ENCODE measurements at places on chromosomes 6 and 20.

DNA sequence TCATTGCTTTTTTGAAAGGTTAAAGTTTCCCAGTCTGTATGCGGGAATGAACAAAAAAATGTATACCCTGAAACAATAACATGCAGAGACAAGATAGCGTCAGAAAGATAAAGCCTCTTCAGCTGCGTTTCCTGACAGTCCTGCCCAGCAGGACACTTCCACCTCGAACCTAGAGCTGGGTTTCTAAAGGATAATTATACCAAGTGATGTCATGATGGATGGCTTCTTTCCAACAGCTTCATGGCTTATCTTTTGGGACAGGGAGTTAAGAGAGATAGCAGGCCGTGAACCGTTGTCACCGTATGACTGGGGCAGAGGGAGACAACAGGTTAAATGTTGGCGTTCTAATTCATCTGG is 267.6 kb upstream of the SGK1 start:
- peak; percentile 16 for DNase-seq

DNA sequence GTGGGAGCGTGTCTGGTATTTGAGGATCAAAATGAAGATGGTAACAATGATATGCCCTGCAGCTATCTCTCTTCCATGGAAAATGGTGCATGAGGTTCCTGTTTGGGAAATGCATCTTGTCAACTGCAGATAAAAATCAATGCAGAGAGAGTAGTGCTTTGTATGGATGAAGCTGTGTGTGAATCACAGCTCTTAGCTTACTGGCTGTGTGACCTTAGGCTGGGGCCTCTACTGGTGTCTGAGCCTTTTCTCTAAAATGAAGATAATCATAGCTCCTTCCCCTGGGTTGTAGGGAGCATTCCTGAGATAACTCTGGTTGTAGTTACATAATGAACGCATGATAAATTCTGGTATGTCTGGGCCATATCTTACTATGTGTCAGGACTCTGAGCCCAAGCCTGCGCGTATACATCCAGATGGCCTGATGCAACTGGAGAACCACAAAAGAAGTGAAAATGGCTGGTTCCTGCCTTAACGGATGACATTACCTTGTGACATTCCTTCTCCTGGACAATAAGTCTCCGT is 19.6 kb downstream of the ANGPT4 start:
- DNase-seq, result no peak

DNA sequence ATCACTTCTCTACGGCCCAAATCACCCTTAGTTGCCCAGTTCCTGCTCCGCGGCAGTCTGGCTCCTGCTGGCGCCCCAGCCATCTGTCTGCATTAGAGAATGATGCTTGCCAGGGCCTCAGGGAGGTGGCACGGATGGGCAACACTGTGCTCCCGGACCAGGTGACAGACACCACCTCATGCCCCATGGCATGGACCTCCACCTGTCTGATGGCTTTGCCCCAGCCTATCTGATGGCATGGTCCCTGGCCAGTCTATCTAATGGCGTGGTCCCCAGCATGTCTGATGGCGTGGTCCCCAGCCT is 18.8 kb upstream of the MRGBP start:
- no peak for DNase-seq

DNA sequence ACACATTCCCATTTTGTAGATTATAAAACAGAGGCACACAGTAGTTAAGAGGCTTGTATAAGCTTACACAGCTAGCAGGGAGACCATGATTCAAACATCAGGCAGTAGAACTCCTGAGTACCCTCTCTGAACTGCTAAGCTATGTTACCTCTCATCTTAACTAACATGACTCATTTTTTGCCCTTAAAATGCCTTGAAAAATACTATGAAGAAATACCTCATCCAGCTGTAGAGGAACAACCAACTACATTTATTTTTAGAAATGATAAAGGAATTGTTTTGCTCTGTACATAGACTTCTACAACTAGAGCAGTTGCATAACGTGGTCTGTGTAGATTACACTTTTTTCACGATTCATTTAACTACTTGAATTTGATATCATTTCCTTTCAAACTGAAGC is 102.1 kb downstream of the FLRT3 start:
- no peak for DNase-seq

- DNase-seq, result no peak
Observed at GRCh38 chr20:46672543-46673148, 16.6 kb downstream of the TP53RK start.

- no peak for DNase-seq
Observed at GRCh38 chr20:44692932-44693480, 22.2 kb upstream of the CCN5 start.

GRCh38 chr6:105499931-105500330 is 97.0 kb upstream of the PREP start:
- DNase-seq, result no peak

DNA sequence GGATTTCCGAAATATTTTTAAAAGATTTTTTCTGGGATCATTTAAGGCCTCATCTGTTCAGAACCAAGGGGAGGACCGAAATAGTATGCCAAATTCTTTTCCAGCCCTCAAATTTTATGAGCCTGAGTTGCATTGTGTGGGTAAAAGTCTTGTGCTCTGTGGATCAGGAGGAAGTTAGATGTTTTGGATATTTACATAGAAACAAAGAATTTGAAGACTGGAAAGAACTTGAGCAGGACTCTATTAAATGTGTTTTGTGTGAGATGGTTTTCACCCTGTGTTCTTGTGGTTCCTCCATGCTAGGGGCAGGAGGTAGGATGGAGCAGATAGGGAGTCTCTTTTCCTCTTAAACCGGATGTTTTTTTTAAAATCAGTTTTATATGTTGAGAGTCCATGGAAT is 329.1 kb downstream of the LAMA2 start:
- no peak for DNase-seq

DNA sequence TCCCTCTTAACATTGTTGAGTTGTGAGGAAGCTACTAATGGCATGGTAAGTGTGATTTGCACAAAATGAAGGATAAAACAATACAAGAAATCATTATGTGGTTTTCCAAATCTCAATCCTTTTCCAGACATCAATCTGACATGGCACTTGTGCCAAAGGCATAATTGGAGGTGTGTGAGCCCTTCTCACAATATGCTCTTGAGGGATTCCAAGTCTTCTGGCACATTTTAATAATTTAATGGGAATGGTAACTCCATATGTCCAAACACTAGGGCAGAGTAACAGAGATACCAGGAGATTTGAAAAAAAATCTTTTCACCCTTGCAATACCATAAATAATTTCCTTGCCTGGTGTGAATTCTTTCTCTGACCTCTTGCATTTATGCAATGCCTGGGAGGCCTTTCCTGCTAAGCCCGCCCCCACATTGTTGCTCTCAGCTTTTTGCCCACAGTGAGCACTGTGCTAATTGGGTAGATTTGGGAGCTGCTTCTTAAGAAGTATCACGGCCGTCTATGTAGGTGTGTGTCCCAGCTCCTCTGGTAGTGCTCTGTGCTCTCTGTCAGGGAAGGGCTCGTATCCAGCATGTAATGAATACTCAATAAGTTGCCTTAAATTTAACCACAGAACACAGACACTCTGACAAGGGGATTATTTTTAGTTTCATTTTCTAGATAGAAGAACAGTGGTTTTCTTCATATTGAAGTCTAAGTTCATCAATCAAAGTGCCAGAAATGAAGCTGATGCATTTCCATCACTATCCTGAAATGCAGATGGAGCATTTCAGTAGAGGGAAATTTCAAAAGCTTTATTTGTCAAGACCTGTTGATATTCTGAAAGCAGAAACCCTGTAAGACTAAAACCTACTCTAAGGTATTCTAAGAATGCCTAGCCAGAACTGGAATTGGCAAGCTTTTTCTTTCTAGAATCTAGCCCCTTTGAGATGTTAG is 54.4 kb upstream of the CEP85L start:
- DNase-seq, result no peak

GRCh38 chr20:64029293-64030117 is 6.5 kb upstream of the C20orf204 start:
- DNase-seq, result no peak

DNA sequence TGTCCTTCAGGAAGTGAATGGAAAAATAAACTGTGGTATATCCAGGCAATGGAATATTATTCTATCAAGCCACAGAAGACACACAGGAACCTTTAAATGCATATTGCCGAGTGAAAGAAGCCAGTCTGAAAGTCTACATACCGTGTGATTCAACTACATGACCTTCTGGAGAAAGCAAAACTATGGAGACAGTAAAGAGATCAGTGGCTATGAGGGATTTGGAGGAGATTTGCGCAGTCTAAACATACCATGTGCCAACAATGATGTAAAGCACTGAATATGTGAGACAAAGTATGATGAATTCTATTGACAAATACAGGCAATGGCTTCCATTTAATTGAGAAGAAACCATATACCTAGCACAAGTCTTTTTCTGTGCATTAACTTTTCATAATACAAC is 518.3 kb upstream of the ZNF337 start:
- DNase-seq, result no peak

GRCh38 chr6:9927275-9927674 is 487.6 kb downstream of the TFAP2A start:
- DNase-seq, result no peak

DNA sequence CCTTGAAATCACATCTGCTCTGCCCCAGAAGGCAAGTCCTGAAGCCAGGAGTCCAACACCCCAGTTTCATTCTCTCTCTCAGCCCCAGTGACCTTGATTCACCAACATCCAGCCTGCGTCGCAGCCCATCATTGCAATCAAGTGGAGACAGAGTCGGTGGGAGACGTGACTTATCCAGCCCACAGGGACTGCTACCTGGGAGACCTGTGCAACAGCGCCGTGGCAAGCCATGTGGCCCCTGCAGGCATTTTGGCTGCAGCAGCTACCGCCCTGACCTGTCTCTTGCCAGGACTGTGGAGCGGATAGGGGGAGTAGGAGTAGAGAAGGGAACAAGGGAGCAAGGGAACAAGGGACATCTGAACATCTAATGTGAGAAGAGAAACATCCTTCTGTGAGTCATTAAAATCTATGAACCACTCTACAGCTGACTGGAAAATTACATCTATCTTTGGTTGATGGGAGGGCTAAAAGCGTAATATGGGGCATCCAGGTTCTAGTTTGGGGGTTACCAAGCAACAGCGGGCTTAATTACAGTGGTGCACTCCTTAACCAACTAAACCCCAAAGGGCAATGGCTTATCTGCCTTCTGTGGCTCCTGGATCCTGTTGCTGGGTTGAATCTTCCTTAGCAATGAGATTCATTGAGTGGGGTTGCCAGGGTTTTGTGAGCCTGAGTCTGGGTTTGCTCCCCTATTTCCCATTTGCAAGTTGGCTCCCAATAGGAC is 2.5 kb downstream of the LY6G6D start:
- no peak for DNase-seq

DNA sequence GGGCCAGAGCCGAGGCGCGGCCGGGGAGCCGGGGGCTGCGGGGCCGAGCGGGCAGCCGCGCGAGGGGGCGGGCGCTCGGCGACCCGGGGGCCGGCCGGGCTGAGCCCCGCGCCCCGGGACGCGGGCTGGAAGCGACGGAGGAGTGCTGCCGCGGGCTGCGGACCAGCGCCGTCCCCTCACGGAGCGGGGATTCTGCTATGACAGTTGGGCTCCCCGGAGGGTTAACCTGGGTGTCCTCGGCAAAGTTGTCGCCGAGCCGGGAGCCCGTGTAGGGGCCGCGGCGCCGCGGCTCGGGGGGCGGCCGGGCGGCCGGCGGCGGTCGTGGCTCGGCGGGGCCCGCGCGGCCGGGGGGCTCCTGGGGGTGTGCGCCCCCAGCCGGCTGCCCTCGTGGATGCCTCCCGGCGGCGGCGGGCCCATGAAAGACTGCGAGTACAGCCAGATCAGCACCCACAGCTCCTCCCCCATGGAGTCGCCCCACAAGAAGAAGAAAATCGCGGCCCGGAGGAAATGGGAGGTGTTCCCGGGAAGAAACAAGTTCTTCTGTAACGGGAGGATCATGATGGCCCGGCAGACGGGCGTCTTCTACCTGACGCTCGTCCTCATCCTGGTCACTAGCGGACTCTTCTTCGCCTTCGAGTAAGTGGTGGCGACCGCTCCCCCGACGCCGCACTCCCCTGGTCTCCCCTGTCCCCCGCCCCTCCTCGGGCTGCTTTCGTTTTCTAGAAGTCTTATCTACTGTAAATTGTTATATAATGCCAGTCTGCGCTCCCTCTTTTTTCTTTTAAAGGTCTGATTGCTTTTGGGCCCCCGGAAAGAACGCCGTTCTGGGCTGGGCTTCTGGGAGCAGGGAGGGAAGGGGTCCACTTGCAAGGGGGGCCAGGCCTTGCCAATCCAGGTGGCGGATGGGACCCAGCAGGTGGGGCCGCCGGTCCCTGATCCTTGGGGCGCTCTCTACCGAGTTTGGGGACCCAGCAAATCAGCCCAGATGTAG is 936 bp downstream of the ZDHHC14 start:
- DNase-seq, result peak; percentile 57

All from BE2C (cell line).